ENCODE measurements at places on chromosomes 12 and 14.

DNA sequence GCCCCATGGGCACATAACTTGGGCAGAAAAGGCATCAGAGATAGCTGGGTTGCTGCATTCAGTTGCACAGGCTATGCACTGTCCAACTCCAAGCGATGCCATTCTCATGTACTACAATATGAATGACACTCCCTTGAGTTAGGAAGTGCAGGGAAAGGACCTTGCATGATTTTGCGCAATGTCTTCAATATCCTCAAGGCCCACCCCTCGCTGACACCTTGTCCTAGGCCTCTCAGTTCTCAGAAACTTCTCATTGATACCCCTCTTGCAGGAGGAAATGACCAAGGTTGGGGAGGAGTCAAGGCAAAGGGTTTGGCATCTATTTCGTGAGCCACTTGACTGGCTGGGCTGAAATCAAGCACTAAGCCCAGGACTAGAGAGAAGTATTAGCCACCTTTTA lies 70.4 kb downstream of the ARL6IP4 start:
- no peak for DNase-seq

- no peak for DNase-seq
Observed at GRCh38 chr12:25725470-25725869, 172.4 kb upstream of the LMNTD1 start.

DNA sequence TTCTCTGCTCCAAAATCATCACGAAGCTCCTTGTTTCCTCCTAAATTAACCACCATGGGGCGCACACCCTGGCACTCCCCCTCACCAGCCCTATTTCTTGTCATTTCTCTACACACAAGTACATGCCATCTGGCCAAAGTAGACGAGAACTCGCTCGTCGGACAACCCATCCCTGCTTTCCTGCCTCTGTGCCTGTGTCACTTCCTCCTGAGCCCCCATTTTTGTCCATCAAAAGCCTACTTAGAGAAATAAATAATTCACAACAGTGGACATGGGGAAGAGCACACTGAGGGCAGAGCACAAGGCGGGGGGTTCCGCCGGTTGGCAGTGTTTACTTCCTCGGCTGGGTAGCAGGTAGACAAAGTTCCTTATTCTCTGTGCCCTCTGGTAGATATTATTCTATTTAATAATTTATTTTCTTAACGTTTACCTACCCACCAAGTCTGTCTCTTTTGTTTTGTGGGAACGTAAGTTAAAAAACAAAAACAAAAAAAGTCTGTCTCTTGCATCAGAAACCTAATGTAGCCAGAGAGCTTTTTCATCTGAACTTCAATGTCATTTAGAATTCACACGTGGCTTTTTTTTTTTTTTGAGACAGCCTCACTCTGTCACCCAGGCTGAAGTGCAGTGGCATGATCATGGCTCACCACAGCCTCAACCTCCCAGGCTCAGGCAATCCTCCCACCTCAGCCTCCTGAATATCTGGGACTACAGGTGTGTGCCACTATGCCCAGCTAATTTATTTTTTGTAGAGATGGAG lies 6.0 kb downstream of the VPS37B start:
- DNase-seq = no peak

DNA sequence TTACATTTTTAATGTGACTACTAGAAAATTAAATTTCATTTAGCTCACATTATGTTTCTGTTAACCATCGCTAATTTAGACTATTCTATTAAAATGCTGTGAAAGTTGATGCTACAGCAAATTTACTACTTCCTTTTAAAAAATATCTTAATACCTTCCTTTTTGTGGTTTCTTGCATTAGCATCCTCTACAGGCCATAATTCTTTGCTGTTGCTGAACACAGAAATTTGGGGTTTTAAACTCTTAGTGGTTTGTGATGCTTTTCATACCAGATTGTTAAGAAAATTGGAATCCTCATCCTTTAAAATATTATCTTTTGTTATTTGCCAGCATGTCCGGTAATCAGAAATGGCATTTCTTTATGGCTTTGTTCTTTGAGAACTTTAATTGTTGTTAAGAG lies 18.1 kb downstream of the WNK1 start:
- no peak for DNase-seq

DNA sequence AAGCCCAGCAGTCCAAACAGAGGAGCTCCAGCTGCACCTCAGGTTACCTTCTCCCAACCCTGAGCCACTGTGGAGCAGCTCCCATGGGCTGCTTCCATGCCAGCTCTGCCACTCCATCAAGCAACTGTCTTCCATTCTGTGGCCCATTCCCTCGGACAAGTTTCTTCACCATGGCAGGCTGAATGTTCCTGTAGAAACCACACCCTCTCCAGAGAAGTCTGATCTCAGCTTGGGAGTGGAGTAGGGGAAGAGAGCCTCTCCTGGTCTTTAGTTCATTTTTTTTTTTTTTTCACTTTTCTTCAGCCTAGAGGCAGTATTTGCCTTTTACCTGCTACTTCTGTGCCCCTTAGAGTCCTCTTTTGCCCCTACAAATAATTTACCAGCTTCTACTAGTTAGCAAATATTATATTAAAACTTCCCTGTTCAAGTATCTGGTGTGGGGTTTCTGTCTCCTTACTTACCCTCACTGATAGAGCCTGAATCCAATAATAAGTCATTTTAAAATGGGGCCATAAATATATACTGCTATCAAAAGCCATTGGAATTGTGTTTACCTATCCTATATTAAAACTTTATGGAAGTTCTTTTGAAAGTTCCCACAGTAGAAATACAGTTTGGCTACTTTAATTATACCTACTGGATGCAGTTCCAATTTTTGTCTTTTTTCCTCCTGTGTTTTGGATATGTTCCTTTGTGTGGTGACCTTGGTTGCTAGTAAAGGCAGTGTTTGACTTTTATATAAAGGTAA lies 11.7 kb upstream of the SLC17A8 start:
- DNase-seq = no peak

Data from CD4-positive, alpha-beta T cell treated with Interleukin-2 at 100 ng/mL for 4 hours (primary cell).